Small intestine (tissue), 16 donors: ENCODE measurements at places on chromosomes 5 and 9. TPM values are rescaled to one million over a fixed set of nuclear protein-coding genes. Genes with fewer than 3 reads are reported as not detected.

DNA sequence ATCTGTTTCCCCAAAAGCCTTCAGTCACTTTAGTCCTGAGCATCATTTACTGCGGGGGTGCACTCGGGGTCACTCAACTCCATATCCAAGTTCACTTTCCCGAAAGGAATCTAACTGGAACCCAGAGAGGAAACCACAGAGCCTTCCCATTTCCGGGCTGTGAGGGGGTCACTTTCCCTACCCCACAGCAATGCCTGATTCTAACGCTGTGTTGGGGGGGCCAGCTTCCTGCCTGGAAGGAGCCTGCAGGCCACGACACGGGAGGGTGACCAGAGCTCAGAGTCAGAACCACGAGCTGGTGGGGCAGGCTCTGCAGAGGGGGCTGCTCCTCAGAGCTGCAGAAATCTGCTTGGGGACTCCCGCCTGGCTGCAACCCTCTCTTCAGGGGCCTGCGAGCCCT lies 20.3 kb downstream of the BRD9 start:
- peaks cover 19% of the 10 kb centered on the region for H3K4me1 ChIP-seq
- no peaks in the 10 kb centered on the region for H3K27me3 ChIP-seq
- H3K36me3 ChIP-seq = peaks cover 19% of the 10 kb centered on the region
- no peak overlapping the region for H3K27ac ChIP-seq
- H3K4me3 ChIP-seq = no peak overlapping the region
- no peak for DNase-seq

GRCh38 chr9:22452415-22453010 lies 5.9 kb downstream of the DMRTA1 start:
- H3K36me3 ChIP-seq = no peaks in the 10 kb centered on the region
- no peaks in the 10 kb centered on the region for H3K4me1 ChIP-seq
- H3K4me3 ChIP-seq = no peak overlapping the region
- H3K27ac ChIP-seq = no peak overlapping the region
- DNase-seq = peak; percentile 42

DNA sequence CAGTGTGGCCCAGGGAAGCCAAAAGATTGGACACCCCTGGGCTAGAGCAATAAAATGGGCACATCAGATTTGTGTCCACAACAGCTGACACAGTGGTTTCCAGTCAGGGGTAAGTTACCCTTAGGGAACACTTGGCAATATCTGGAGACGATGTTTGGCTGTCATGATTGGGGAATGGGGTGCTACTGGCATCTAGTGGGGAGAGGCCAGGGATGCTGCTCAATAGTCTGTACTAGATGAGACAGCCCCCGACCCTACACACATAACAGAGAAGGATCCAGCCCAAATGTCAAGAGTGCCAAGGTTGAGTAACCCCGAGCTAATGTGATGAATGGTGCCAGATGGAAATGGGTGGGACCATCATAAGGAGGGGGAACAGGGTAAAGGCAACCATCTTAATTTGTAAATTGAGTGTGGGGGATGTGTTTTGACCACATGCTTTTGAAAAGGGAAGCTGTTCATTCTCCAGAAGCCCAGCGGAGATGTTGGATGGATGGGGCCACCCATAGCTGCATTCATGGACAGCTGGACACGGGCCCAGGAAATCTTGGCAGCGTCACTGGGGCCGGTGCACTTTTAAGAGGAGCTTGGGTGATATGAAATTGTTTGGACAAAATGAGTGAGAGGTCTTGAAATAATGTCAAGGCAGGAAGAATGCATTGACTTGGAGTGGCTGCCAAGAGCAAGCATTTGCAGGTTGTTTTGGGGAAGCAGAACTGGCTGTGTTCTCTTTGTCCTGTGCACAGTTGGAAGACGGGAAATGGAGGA lies 33.4 kb downstream of the SYK start:
- no peaks in the 10 kb centered on the region for H3K27me3 ChIP-seq
- peaks cover 25% of the 10 kb centered on the region for H3K4me1 ChIP-seq

- H3K4me1 ChIP-seq = peaks cover 5% of the 10 kb centered on the region
- peak overlapping the region; percentile 36 for H3K27ac ChIP-seq
- H3K36me3 ChIP-seq = peaks cover 20% of the 10 kb centered on the region
- no peaks in the 10 kb centered on the region for H3K27me3 ChIP-seq
Observed at GRCh38 chr5:116492776-116493175, 81.8 kb downstream of the SEMA6A start.

Gene FGD3
- 4.9 TPM for polyA plus RNA-seq

Gene ERBIN
- 177 TPM for polyA plus RNA-seq

Gene CACNA1B
- polyA plus RNA-seq = 0.91 TPM

Gene PCDHA6
- 0.27 TPM for polyA plus RNA-seq

DNA sequence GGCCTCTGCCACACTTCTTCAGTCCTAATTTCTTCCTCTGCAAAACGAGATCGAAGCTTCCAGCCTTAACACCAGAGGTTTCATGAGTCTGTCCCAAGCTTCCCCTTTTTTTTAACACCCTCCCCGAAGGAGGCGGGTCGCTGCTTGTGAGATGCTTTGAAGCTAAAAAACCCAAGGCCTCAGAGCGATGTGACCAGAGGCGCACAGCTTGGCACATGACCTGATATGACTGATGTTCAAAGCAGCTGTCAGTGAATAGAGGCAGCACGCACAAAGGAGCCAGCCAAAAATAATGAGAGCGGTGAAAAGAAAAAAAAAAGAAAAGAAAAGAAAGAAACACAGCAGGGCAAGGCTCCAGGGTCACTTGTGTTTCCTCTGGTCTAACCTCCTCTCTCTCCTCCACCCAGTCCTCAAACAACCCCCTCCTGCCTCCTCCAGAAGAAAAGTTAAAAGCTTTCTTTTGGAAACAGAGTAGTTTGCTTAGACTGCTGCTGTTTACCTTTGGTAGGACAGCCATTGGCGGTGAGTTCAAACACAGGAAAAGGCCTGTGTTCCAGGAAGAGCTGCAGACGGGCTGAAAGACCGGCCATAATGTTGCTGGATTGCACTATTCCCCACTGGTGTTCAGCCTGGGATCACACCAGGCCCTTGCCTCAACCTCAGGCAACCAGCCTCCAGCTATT lies 10.9 kb upstream of the ZNF366 start:
- DNase-seq = no peak
- no peaks in the 10 kb centered on the region for H3K27me3 ChIP-seq
- no peak overlapping the region for H3K27ac ChIP-seq
- no peaks in the 10 kb centered on the region for H3K4me1 ChIP-seq

DNA sequence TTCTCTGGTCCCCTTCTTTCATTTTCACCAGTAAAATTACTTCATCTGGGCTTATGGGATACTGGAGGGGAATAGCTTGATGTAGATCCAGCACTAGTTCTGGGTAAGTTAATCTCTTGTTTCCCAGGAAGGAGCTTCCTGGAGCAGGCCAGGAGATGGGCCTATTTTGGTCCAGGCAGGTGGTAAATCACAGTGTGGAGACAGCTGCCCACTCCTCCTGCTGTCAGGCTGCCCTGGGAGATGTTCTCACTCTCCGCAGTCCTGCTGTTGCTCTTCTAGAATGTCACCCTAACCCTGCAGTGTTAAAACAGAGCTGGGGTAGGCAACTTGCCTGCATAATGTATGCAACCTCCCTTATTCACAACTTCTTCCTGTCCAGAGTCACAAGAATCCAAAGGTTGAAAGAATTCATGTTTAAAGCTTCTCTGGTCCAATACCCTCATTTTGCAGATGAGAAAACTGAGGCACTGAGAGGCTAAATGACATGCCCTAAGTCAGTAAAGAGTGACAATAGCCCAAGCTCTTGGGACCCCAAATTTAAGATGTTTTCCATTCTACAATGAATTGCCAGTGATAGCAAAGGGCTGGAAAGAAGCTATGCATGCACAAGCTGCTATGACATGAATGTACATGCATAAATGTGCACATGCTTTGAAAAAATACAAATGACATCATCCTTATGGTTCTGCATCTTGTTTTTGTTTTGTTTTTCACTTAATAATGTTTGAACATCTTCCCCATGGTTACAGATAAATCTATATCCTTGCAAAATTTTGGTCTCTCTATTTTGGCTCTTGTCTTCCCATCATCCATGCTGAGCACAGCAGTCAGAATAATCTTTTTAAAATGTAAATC lies 71.8 kb upstream of the ADRA1B start:
- no peaks in the 10 kb centered on the region for H3K4me1 ChIP-seq
- no peak for DNase-seq
- H3K36me3 ChIP-seq = no peaks in the 10 kb centered on the region
- H3K27ac ChIP-seq = no peak overlapping the region
- H3K4me3 ChIP-seq = no peak overlapping the region
- peaks cover 3% of the 10 kb centered on the region for H3K27me3 ChIP-seq

GRCh38 chr5:27325513-27325912 lies 287.1 kb upstream of the CDH9 start:
- H3K27ac ChIP-seq = no peak overlapping the region
- no peak for DNase-seq
- no peaks in the 10 kb centered on the region for H3K27me3 ChIP-seq
- no peaks in the 10 kb centered on the region for H3K4me1 ChIP-seq

GRCh38 chr9:16028548-16028947 lies 475.7 kb downstream of the CCDC171 start:
- H3K27me3 ChIP-seq = peaks cover 1% of the 10 kb centered on the region
- H3K36me3 ChIP-seq = no peaks in the 10 kb centered on the region
- no peak overlapping the region for H3K4me3 ChIP-seq

DNA sequence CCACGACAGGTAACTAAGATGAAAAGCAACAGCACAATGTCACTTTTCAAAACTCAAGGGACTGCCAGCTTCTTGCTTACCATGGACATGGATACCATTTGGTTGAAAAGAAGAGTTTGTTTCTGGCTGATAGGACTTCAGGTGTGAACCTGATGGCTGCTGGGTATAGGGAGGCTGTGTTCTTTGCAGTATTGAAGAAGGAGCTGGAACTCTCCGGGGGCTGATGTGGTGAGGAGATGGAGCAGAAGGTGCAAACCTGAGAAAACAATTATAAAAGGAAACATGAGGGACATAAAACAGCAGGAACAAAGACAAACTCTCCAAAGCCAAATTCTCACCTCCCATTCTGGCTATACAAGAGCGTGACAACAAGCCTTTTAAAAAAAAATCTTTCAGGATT lies 330.1 kb upstream of the RFX3 start:
- no peak overlapping the region for H3K27ac ChIP-seq
- H3K27me3 ChIP-seq = no peaks in the 10 kb centered on the region
- no peak for DNase-seq
- peaks cover 2% of the 10 kb centered on the region for H3K36me3 ChIP-seq
- no peaks in the 10 kb centered on the region for H3K4me1 ChIP-seq

- no peaks in the 10 kb centered on the region for H3K27me3 ChIP-seq
- H3K36me3 ChIP-seq = no peaks in the 10 kb centered on the region
- no peak overlapping the region for H3K4me3 ChIP-seq
- H3K4me1 ChIP-seq = no peaks in the 10 kb centered on the region
- DNase-seq = no peak
Observed at GRCh38 chr9:81885602-81886001, 42.6 kb upstream of the SPATA31D4 start.

GRCh38 chr5:54703133-54703532 lies 185.6 kb downstream of the SNX18 start:
- H3K36me3 ChIP-seq = no peaks in the 10 kb centered on the region
- no peak for DNase-seq
- H3K4me3 ChIP-seq = no peak overlapping the region

Gene IL13
- polyA plus RNA-seq = not detected

DNA sequence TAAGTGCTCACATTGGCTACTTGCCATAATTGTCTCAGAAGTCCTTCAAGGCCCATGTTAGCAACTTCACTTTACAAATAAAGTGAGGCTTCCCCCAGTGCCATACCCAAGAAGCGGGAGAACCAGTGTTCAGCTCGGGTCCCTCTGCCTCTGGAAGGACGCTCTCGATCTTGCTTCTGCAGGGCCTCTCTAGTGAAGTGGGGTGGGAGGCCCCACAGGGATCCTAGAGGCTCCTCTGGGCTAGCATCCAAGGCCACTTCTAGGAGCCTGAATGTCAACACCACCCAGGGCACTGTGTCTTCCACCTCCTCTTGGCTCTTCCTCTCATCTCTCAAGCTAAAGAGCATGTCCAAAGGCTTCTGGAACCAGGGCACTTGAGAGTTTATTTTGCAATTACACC lies 282.5 kb downstream of the GADD45G start:
- no peak overlapping the region for H3K27ac ChIP-seq
- no peaks in the 10 kb centered on the region for H3K36me3 ChIP-seq
- H3K27me3 ChIP-seq = no peaks in the 10 kb centered on the region
- peaks cover 2% of the 10 kb centered on the region for H3K4me1 ChIP-seq
- no peak for DNase-seq

DNA sequence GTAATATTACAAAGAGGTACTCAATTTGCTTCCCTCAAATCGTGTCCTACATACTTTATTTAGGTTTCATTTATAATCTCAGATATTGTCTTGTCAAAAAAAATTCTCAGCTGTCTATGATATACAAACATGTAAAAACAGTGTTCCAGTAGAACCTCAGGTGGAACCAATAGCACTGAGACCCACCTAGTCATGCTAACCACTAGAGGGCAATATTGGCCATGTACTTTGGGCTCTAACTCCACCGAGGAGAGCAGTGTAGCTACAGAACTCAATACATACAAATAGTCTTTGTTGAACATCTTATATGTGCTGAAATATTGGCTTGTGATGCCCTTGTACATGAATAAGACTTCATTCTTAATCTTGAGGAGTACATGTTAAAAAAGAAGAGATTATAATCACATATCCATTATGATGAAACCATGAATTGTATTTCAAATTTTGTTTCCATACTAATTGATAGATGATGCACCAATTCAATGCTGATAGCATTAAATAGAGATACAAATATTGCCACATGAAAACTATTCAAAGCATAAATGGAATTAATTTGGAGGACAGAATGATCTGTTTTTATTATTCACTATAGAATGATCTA lies 71.2 kb upstream of the CNTLN start:
- no peaks in the 10 kb centered on the region for H3K27me3 ChIP-seq
- H3K36me3 ChIP-seq = no peaks in the 10 kb centered on the region
- DNase-seq = peak; percentile 59
- H3K4me1 ChIP-seq = no peaks in the 10 kb centered on the region
- no peak overlapping the region for H3K27ac ChIP-seq
- H3K4me3 ChIP-seq = no peak overlapping the region

DNA sequence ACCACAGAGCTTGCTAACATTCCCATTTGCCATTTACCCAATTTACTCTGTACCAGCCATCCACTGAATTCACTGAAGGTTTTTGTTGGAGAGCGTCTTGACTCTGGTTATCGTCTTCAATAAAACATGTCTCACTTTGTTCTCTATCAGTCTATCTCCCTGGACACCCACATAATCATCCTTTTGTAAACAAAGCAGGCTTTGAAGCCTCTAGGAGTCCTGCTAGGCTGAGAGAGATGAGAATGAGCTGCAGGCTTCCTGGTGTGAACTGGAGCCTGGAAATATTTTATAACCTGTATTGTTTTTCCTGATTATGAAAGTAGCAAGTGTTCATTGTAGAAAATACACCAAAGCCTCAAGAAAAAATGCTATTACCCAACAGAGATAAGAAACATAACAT lies 140.6 kb upstream of the ZNF366 start:
- no peaks in the 10 kb centered on the region for H3K27me3 ChIP-seq
- DNase-seq = no peak
- no peaks in the 10 kb centered on the region for H3K4me1 ChIP-seq
- H3K4me3 ChIP-seq = no peak overlapping the region

DNA sequence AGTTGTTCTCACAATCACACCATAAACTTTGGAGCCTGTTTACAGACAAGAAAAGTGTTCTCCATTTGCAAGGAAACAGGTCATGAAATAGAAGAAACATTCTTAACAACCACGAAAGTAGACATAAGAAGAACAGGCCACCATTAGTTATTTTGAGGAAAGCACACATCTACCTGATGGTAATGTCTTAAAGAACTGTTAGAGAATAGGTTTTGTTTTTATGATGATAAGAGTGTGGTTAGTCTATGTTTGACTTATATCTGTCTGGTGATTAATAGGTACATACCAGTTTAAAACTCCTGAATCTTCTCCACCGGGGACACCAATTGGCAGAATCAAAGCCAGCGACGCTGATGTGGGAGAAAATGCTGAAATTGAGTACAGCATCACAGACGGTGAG lies 108.3 kb downstream of the CDH6 start:
- H3K27ac ChIP-seq = no peak overlapping the region
- no peak overlapping the region for H3K4me3 ChIP-seq
- no peak for DNase-seq
- H3K36me3 ChIP-seq = no peaks in the 10 kb centered on the region
- H3K4me1 ChIP-seq = no peaks in the 10 kb centered on the region

Gene TNFSF15
- 10.5 TPM for polyA plus RNA-seq

Gene GPR151
- polyA plus RNA-seq = 0.01 TPM
